ENCODE measurements at places on chromosomes 5 and 9.

GRCh38 chr5:6722015-6722414 is 8.8 kb downstream of the TENT4A start:
- DNase-seq, result no peak

DNA sequence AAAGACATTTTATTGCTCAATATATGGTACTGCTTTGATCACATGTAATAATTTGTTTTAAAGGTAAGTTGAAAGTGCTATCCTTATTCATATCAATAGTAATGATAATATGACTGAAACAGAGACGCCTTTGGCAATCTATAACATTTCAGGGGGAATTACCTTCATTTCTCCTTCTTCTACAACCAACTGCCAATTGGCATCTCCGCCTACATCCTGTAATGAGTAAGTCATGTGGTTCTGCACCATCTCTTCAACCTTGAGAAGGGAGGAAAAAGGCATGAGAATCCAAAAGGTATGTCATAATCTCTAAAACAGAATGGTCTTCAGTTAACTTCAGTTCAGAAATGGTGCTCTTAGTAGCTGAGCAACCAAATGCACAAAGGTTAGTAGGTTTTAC is 52.4 kb downstream of the HMGCR start:
- DNase-seq, result no peak

DNA sequence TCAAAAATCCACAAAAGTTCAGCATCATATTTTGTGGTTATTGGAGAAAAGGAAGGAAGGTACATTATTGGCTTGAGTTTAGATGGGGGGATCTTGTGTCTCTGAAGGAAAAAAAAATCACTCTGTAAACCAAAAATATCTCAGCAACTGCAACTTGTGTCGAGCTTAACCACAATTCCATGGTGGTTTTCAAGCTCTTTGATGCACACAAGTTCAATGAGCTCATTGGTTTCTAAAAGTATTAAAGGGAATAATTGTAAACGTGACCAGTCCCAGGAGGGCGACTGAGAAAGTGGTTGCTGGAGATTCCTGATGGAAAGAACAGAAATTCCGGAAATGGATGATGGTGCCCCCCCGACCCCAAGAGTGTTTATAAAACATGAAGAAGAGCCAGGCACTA is 173.8 kb downstream of the PSAT1 start:
- DNase-seq, result no peak

- DNase-seq, result no peak
These were observed 96.5 kb upstream of the PITX1 start for GRCh38 chr5:135130261-135131215.

GRCh38 chr5:100479079-100479688 is 56.0 kb upstream of the FAM174A start:
- DNase-seq, result no peak

DNA sequence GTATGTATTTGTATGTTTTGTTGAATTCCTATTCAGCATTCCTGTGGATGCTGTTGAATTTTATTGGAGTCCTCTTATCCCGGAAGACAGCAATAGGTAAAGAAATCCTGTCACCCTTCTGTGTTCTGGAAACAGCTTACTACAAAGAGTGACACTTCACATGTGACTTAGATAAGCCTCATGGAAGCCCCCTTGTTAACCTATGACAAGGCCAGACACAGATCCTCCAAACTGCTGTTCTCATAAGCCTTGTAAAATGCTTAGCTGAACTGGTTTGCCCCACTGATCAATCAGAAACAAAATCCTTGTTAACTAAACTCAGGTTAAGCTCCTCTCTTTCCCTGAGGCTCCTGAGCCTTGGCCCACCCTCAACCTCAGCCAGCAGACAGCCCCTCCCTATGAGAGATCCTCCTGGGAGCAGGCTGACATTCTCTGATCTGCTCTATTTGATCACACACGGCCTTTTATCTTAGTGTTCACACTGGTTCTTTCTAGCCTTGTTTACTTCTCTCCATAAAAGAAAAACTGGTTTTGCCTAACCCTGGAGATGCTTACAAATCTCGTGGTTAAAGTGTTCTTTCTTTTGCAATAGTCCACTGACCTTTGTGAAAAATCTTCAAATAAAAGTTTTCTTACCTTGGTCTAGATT is 29.4 kb upstream of the ATP6V1G1 start:
- no peak for DNase-seq

DNA sequence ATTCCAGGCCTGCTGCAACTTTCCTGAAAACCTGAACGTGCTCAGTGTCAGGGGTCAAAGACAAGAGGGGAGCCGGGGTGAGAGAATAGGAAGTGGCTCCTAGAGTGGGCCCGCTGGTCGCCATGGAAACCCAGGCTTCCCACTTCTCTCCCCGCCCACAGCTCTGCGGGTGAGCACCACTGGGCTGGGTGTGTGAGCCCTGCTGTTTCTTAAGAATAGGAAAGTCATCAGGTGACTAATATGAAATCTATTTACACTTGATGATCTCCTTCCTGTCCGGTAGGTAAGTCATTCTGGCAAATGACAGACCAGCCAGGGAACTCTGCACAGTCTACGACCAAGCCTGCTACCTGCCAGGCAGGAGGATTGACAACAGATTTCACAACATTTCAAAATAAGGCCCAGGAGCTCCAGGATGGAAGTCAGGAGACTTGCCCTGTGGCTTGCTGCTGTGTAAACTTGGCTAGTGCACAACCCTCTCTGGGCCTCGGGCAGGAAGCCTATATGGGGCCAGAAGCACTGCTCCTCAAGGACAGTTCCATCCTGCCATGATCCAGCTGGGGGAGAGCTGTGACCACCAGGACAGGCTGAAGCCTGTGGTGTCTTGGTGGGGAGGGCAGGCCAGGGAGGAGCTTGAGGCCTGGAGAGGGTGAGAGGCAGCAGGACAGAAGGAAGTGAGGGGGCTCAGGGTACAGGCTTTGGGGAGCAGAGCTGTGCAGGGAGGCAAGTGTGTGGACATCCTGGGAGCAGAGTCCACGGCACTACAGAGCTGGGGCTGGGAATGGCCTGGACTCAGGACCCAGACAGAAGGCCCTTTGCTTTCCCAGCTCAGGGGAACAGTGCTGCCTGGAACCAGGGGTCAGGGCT is 60.6 kb downstream of the SHB start:
- no peak for DNase-seq

- no peak for DNase-seq
These were observed 601.5 kb downstream of the ANXA1 start for GRCh38 chr9:73753171-73753570.

DNA sequence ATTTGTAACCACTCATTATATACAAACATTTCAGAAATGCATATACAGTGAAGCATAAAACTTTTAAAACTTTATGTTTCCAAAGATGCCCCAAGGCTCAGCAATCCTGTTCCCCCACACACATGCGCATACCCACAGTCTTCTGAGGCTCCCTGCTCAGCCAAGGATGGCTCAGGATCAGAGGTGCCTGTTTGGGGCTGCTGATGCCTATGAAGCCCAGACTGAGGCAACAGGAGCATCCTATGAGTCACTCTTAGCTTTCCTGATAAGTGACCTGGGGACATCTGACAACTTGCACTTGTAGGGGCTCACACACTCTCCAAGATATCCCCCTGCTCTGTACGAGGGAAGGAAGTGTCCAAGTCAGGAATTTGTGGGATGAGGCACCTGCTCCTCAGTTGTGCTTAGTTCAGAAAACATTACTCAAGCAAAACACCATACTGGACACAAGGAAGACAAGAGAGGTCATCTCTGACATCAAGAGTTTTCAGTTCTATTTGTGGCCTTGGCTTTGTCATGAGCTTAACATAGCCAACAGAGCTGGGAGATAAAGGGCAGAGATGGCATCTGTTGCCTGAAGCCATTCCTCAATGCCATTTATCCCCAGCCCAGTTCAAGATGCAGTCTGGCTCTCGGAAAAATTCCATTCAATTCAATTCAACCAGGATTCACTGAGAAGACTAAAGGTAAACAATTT is 62.3 kb downstream of the NIPSNAP3B start:
- DNase-seq, result no peak
